ENCODE measurements at places on chromosomes 11 and 22. TPM values are rescaled to one million over a fixed set of nuclear protein-coding genes. Genes with fewer than 3 reads are reported as not detected.

The PKP3 gene
- total RNA-seq: not detected

The SLC6A5 gene
- total RNA-seq: not detected

The SLC17A6 gene
- not detected for total RNA-seq

The OR52W1 gene
- total RNA-seq: not detected

The FAM83F gene
- total RNA-seq: 0.23 TPM

The FAM111B gene
- total RNA-seq: 70.1 TPM

Data from activated CD4-positive, alpha-beta T cell treated with anti-CD3 and anti-CD28 coated beads, Interleukin-2, amount 10 ng/mL, durations not matched to agents 24 days and 14 days (primary cell).